ENCODE measurements at places on chromosomes 2 and 18.

DNA sequence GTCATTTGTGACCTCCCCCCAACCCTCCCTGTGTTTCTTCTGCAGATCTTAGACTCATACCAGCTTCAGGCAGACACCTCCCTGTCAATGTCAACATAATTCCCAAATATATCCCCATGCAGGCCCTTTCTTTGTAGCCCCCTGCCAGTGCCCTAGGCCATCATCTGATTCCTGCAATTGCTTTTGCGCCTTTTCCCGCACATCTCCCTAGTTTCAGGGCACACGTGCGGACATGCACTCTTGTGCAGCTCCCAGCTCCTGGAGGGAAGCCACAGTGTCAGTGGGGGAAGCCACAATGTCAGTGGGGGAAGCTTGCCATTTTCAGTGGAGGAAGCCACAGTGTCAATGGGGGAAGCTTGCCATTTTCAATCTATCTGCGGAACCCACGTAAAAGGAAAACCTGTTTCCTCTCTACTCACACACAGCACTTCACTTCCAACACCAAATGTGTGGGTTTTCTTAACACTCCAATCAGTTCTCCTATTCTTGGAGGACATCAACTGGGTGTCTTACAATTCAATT lies 256.4 kb downstream of the ACKR3 start:
- DNase-seq = no peak

- no peak for DNase-seq
Measured at GRCh38 chr18:77648411-77648810, 398.8 kb downstream of the GALR1 start.

DNA sequence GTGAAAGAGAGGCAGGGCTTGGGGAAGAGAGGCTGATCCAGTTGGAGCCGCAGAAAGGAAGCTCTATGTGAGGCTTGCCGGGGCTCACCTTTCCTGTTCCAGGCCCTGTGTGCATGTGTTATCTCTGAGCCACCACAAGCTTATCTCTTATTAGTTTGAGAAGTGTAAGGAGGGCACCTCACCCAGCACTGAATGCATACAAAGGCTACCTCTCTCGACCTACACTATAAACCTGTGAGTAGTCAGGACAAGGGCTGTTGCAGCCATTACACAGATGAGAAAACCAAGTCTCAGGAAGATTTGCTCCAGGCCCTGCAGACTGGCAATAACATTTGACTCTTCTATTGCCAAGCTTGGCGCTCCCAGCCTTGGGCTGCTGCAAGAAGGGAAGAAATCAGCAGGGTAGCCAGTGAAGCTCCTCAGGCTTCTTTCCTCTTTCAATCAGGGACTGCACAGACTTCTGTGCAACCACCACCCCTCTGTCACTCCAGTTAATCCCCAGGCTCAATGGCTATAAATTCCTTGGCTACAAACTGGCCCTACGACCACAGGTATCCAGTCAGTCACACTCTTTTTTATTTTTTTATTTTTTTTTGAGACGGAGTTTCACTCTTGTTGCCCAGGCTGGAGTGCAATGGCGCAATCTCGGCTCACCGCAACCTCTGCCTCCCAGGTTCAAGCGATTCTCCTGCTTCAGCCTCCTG lies 73.8 kb downstream of the CLHC1 start:
- DNase-seq = no peak

DNA sequence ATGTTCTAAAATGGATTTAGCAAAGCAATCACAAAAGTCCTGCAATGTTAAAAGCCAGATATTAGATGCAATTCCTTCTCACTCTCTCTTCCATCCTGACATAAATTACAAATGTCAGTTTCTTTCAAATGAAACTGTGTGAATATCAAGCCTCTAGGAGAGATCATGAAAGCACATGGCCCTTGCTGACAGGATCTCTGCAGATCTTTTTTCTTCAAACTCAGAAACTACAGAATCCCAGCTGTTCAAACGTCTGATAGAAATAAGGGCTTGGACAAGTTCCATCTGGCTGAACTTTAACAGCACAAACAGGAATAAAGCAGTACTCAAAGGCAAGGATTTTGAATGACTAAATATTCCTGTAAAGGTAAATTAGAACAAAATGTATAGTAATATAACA lies 47.6 kb downstream of the PDE1A start:
- DNase-seq = peak; percentile 36

DNA sequence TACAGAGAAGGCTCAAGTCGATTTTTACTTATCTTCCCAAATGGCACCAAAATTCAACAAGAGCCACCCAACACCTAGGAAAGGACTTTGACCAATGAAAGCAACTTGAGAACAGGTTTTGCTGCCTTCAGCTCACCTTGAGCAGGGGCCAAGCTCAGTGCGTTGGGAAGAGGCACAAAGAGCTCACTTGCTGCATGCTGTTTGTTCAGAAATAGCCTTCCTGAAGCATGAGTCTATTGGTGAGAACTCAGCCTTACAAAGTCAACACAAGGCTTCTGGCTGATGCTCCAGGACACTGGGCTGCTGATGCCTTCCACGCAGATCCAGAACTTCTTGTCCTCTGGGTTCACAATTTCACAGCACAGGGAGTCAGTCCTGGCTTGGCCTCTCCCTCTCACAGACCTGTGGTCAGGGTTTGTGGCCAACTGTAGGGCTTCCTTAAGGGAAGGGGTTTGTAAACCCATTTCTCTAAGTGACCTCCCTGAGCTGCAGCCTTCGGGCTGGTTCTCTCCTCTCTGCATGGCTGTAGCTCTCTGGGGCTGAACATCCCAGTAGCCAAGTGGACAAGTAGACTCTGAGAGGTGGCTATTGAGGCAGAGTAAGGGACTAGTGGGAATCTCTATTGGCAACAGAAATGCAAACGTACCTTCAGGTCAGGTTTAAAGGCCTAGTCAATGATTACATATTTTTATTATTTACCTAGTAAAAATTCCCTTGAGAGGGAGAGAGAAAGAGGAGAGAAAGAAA lies 124.7 kb upstream of the GATA6 start:
- no peak for DNase-seq

DNA sequence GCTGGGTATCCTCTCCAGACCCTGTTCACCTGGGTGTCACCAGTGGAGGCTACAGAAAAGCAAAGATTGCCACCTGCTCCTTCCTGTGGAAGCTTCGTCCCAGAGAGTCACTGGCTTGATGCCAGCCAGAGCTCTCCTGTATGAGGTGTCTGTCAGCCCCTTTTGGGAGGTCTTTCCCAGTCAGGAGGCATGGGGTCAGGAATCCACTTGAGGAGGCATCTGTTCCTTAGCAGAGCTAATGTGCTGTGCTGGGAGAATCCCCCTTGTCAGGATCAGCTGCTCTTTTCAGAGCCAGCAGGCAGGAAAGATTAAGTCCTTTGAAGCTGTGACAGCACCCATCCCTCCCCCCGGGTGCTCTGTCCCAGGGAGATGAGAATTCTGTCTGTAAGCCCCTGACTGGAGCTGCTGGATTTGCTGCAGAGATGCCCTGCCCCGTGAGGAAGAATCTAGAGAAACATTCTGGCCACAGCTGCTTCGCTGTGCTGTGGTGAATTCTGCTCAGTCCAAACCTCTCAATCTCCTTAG lies 121.8 kb downstream of the GPR39 start:
- DNase-seq = no peak

- DNase-seq = no peak
Measured at GRCh38 chr18:59182673-59183072, 37.3 kb upstream of the GRP start.

DNA sequence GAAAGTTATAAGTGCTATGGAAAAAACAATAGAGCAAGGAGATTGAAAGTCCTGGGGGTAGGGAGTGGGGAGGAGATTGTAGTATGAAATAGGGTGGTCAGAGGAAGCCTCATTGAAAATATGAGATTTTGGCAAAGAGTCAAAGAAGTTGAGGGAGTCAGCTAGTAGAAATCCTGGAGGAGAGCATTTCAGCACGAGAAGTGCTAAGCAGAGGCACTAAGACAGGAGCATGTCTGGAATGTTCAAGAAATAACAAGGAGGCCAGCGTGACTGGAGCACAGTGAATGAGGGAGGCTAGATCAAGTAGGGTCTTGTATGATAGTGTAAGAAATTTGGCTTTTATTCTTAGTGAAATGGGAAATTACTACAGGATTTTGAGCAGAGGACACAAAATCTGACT lies 2.1 kb upstream of the TSPYL6 start:
- DNase-seq = no peak

DNA sequence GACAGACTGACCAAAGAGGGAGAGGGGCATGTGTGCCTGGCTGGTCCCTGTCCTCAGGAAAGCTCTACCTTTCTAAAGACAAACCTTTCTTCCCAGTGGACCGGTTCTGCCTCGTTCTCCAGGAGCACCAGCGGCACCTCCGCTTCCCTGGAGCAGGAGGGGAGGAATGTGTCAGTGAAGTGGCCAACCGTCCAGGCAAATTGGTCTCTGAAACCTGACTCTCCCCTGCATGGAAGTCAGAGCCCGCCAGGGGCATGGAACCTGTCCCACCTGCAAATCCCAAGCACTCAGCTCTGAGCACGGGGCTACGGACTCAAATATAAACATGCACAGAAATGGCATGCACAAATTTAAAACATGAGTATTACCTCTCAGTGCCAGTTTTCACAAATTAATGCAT lies 62.9 kb downstream of the COL6A3 start:
- DNase-seq = no peak

DNA sequence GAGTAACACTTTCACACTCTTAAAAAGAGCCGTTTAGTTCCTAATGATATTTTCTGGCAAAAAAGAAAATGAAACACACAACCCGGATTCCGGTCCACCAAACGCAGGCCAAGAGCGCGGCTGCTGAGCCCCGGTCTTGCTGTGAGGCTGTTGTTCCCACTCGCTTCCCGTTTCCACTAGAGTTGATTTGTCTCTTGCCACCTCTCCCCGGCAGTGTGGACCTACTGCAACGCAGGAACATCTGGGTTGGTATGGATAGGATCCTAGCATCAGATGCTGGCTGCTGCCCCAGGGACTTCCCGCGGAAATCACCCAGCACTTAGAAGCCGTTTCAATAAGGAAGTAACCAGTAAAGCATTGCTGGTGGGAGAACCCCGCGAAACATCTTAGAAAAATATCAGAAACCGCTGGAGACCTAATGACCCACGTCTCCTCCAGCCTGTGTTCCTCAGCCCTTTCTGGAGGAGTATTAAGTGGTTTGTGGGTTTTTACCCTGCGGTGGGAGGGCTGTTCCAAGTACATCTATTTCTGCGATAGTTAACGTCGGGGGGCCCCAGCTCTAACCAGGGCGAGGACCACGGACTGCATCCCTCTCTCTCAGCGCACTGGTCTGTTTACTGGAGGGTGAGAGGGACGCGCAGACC lies 939 bp downstream of the DOCK10 start:
- no peak for DNase-seq

DNA sequence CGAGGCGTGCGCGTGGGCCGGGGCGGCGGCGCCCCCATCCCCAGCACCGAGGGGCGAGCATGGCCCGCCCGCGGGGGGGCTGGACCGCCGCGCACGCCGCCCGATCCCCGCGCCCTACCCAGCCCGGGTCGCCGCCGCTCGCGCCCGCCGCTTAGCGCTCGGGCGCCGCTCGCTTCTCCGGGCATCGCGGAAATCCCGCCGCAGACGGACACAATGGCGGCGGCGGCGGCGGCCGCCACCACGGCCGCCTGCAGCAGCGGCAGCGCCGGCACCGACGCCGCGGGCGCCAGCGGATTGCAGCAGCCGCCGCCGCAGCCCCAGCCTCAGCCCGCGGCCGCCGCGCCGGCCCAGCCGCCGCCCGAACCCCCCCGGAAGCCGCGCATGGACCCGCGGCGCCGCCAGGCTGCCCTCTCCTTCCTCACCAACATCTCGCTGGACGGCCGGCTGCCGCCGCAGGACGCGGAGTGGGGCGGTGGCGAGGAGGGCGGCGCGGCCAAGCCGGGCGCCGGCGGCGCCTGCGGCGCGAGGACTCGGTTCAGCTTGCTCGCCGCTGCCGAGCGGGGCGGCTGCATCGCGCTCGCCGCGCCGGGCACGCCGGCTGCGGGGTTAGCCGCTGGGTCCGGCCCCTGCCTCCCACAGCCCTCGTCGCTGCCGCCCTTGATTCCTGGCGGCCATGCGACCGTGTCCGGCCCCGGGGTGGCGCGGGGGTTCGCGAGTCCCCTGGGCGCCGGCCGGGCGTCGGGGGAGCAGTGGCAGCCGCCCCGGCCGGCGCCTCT lies 453 bp downstream of the CABLES1 start:
- peak; percentile 62 for DNase-seq

DNA sequence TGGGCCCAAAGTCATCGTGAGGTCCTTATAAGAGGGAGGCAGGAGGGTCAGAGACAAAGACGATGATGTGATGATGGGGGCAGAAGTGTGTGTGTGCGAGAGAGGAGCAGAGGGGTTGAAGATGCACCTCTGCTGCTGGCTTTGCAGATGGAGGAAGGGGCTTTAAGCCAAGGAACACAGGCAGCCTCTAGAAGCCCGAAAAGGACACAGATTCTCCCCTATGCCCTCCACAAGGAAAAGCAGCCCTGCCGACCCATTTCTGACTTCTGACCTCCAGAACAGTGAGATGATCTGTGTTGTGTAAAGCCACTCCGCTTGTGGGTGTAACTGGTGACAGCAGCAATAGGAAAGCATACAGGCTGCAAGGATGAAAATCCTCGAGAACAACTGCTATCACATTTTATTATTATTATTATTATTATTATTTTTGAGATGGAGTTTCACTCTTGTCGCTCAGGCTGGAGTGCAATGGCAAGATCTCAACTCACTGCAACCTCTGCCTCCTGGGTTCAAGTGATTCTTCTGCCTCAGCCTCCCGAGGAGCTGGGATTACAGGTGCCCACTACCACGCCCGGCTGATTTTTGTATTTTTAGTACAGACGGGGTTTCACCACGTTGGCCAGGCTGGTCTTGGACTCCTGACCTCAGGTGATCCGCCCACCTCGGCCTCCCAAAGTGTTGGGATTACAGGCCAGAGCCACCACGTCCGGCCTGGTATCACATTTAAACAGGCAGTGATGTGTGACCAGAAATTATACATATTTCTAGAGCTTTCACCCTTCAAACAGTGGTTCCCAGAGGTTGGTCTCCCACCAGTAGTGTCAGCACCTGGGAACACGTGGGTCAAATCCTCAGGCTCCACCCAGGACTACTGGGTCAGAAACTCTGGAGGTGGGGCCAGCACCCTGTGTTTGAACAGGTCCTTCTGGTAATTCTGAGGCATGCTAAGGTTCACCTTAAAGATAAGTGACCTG lies 170.5 kb downstream of the TGIF1 start:
- no peak for DNase-seq

DNA sequence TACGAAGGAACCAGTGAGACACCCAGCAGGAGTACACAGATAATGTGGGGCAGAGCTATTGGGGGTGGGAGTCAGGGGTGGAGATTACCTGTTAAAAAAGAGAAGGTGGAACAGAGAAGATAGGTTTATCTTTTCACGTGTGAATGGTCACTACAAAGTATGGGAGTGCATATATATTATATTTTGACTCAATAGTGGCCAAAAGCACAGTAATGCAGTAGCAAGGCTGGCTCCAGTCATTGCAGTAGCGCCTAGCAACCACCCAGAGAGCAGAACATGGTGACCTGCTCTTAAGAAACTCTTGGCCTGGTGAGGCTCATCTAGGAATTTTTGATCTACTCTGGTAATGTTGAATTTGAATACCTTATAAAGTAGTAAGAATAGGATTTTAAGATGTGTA lies 1.0 kb downstream of the IMPACT start:
- peak; percentile 38 for DNase-seq

Measured in NCI-H1092 treated with DMSO at 0.1 percent for 48 hours (cell line).